Right lung (tissue), 10 donors: ENCODE measurements at places on chromosomes 11 and 22. TPM values are rescaled to one million over a fixed set of nuclear protein-coding genes. Genes with fewer than 3 reads are reported as not detected.
A peak's percentile ranks its signal among the peaks of the same experiment; 100 is the strongest.

- no peak for DNase-seq
Measured at GRCh38 chr11:32794439-32794838, at the start of gene CCDC73. Gene CCDC73, minus strand, starts transcription at chr11:32794662. Its CDS starts 34,419 bp downstream, at chr11:32760243.

GRCh38 chr22:46070215-46070802, 80.0 kb upstream of the PPARA start:
- no peak for DNase-seq

- DNase-seq, result no peak
Measured at GRCh38 chr11:71499546-71499945, 27.5 kb upstream of the KRTAP5-7 start.

DNA sequence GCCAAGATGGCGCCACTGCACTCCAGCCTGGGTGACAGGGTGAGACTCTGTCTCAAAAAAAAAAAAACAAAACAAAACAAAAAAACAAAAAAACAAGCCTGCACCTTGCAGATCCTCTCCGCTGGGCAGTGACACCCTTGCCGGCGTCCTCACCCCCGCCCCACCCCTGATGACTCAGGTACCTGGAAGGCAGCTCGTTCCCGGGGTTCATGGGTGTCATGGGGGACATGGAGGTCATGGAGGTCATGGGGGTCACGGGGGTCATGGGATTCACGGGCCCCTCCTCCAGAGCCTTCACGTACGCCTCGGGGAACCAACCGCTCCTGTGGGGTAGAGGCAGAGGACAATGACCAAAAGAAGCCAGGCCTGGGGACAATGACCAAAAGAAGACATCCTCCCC, 3.0 kb upstream of the SLC16A8 start:
- DNase-seq, result no peak

DNA sequence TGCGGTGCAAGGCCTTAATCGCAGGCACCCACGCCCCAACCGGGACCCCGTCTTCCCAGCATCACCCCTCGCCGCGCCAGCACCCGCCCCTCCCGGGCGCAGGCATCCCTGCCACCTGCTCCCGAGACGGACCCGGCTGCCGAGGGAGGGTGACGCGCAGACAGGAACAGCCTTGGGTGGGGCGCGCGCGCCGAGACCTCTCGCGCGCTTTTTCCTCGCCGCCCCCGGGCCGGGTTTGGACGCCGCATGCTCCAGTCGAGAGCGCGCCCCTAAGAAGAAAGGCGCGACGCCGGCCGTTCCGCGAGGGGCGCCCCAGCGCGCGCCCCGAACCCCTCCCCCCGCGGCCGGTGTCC, 504 bp downstream of the CFL1 start:
- DNase-seq, result no peak

GRCh38 chr11:26201411-26201810, 130.5 kb upstream of the ANO3 start:
- no peak for DNase-seq

DNA sequence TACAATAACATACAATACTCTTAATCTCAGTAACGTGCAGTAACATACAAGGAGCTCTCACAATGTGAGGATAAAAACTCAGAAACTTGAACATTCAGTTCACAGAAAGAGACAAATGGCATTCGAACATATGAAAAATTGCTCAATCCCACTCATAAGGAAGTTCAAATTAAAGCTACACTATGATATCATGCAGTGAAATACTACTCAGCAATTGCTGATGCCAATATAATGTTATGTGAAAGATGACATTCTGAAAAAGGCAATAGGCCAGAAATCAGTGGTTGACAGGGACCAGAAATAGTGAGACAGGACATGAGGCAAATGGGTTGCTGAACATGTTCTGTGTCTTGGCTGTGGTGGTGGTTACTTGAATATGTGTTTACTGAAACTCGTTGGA, 33.7 kb upstream of the PITPNB start:
- DNase-seq, result peak; percentile 38

- no peak for DNase-seq
Measured at GRCh38 chr11:85132851-85133585, 494.1 kb downstream of the DLG2 start.

Gene KDM2A
- 67.3 TPM for polyA plus RNA-seq
